Anterior cingulate cortex (tissue), 58 donors: ENCODE measurements at places on chromosomes 7 and 10.

GRCh38 chr7:67675971-67676370 is 679.3 kb downstream of the TYW1 start:
- no peak for DNase-seq

DNA sequence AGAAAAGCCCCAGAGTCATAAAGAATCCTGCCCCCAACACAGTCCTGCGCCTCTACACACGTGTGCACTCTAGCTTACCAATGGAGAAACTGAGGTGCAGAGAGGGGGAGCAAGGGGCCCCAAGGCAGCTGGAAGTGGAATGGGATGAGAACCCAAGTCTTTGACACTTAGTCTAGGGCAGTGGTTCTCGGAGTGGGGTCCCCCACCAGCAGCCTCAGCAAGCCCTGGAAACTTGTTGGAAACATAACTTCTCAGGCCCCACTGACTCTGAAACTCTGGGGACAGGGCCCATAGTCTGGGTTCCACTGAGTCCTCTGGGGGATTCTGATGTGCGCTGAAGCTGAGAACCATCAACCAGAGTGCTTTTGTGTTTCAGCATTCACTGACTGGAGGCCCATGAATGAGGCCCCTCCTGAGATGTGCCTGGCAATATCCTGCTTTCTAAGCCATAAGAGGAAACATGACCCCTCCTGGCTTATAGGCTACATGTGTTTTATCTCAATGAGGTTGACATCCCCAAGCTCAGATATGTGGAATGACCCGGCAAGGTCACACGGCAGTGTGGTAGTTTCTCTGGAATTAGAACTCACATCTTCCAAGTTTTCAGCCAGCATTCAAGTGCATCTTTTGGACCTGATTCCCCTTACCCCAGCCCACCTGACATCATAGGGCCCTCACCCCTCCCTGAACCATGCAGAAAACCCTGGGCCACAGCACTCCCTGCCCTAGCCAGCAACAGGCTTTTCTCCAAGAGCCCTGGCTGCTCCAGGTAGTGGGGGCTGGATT is 147.3 kb upstream of the PCBD1 start:
- no peak for DNase-seq

GRCh38 chr7:108770981-108771745 is 201.5 kb downstream of the DNAJB9 start:
- no peak for DNase-seq

DNA sequence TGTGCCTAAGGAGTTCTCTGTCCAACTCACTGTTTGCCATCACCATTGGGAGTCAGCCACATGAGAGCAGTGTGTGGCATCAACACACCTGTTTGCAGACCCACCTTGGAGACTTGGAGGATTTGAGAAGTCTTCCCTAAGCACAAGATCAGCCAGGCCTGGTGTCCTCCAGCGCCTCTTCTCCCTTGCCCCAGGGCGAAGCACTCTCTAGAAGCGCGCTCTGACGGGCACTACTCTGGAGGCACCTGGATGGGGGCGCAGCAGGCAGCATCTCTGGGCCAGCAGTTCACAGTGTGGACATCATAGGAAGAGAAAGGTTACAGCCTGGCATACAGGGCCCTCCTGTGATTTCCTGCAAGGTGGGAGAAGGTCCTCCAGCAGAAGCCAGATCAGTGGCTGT is 289.3 kb downstream of the CELF2 start:
- no peak for DNase-seq

GRCh38 chr10:31099664-31100063 is 68.0 kb upstream of the ZNF438 start:
- DNase-seq: no peak

DNA sequence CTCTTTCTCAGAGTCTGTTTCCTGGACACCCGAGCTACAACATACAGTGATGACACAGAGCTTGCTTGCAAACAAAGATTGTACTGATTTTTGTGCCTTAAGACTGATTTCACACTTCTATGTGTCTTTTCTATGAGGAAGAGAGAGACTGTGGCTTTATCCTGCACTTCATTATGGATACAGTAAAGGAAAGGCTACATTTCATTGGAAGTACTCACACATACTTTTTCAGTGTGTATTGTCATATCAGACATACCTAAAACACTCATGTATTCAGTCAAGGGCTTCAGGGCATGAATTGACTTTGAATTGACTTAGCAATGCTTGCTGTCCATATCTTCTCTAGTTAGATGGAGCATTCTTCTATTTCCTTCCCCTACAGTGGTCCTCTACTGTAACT is 135.5 kb upstream of the IMMP2L start:
- no peak for DNase-seq

DNA sequence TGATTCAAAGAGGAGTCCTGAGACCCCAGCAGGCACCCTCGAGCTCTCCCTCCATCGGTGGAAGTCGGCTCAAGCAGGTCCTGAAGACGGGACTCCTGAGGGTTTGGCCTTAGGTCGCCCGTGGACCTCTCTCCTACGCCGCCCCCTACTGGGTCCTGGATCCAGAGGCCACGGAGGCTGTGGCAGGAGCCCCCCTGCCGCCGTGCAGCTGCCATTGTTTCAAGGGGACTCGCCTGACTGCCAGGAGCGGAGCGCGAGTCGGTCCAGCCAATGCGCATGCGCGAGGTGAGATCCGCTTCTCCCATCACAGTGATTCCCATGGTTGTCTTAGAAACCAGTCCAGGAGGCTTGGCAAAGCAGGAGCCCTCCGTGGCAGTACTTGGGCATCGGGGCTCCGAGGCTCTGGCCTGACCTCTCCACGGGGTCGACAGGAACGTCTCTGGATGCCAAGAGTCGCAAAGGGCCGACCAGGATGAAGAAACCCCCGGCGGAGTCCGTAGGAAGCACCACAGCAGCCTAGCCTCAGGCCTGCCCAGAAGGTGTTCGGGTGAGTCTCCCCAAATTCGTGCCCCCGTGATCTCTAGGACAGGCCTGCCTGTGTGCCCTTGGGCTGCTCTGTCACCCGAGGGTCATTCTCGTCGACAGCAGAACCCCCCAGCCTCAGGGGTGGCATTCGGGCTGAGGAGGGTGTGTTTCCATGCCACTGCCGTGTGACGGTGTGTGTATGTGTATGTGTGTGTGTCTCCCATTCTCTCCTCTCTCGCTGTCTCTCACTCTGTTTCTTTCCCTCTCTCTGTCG is 322.3 kb downstream of the ZNF716 start:
- DNase-seq: no peak

DNA sequence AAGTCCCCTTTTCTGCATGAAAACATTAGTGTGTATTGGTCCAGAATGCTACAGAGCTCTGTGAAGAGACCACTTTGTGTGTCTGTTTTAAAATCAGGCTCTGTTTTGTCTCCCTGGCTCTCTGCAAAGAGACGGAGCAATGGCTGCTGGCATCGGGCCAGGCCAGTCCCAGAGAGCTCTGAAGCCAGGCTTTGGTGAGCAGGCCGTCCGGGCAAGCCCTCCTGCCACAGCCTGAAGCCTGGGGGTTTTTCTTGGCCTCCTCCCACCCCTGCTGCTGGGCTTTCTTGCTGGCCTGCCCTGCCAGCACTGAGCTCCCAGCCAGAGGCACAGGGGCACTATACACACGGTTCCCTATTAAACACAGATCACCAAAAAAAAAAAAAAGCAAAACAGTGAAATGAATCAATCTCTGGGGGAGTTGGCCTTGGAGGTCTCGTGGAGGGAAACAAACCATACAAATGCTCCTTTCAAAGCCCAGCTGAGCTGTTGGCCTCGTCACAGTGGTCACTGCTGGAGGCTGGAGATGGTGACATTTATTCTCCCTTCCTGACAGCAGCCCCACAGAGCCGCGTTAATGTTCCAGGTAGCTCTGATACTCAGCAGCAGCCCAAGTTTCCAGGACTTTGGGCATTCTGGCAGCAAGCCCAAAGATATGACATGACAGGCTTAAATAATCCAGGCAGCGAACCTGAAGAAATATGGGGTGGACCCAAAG is 237.2 kb downstream of the TCF7L2 start:
- peak; percentile 73 for DNase-seq

DNA sequence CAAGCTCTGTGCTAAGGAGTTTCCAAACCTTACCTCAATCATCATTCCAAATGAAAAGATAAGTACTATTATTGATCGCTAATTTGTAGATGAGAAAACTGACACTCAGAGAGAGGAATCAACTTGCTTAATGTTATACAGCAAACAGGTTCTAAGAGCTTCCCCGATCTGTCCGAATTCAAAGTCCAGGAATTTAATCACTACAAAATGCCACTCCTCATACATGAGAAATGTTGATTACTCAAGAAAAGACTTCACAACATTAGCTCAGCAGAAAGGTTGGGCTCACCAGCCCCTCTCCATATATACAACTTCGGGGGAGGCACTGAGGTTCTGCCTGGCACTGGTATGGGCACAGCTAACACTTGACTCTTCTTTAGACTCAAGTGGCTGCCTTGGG is 80.7 kb downstream of the SLC16A9 start:
- DNase-seq: no peak

- no peak for DNase-seq
Measured at GRCh38 chr10:113753020-113753692, 1.7 kb downstream of the PLEKHS1 start.

DNA sequence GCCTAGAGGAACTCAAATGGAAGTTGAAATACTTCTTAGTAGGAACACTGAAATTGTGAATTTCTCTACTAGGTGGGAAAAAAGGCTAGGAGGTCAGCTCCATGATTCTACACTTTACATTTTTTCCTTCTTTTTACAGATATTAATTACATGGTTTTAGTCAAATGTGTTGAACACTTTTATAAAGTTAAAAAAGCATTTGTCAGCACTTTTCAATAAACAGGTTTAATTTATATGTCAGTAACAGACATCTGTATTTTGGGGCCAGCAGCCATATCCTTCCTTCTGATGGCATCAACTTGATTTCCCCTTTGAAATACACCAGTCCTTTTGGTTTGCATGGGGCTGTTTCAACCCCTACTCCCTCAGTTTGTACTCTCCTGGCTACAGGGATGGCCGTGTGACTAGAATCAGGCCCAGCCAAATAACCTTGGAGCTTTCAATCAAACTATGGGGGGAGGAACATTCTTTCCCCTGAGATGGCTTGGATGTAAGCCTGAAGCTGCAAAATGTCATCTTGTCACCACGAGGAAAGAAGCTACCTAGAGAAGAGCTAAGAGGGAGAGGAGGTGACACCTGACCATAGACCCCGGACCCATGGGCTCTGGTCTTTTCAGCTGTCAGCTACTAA is 171.0 kb upstream of the NEBL start:
- no peak for DNase-seq

DNA sequence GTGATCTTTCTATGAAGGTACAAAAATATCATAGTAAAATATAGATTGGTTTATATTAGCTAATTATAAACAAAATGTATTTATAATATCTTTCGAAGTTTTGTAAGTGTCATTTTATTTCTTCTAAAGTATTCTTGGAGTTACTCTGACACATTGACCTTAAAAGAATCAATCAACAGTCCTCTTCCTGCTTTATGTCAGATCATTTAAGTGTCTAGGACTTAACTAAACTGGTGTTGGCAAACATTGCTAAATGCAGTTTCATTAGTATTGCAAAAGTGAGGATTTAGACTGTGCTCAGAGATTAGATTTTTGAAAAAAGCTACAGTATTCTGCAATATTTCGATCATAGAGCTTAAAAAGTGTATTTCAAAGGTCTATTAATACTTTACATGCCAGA is 10.3 kb downstream of the GLCCI1 start:
- no peak for DNase-seq
